ENCODE measurements at places on chromosomes 11 and 22.

- DNase-seq = no peak
Observed at GRCh38 chr22:41197038-41197972, 7.8 kb upstream of the L3MBTL2 start.

- DNase-seq = peak; percentile 87
Observed at GRCh38 chr11:41316751-41317150, 142.7 kb downstream of the LRRC4C start.

DNA sequence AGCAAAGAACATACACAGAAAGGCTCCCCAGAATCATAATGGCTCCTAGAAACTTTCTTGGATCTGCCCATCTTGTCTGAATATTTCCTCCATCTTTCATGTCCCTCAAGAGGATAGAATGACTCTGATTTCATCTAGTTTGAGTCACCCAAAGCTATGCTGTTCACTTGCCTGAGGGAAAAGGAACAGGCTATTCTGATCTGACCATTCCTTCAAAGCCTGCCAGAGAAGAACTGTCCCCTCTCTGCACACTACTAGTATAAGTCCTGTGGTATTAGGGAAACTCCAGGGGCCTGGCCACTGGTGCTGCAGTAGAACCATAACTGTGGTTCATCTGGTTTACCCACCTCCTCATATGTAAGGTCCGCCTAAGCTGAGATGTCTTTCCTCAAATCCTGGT, 2.4 kb upstream of the PATE1 start:
- no peak for DNase-seq

GRCh38 chr11:69037544-69037943, 11.2 kb upstream of the TPCN2 start:
- no peak for DNase-seq

GRCh38 chr11:10322830-10323792, 18.2 kb downstream of the ADM start:
- peak; percentile 84 for DNase-seq

DNA sequence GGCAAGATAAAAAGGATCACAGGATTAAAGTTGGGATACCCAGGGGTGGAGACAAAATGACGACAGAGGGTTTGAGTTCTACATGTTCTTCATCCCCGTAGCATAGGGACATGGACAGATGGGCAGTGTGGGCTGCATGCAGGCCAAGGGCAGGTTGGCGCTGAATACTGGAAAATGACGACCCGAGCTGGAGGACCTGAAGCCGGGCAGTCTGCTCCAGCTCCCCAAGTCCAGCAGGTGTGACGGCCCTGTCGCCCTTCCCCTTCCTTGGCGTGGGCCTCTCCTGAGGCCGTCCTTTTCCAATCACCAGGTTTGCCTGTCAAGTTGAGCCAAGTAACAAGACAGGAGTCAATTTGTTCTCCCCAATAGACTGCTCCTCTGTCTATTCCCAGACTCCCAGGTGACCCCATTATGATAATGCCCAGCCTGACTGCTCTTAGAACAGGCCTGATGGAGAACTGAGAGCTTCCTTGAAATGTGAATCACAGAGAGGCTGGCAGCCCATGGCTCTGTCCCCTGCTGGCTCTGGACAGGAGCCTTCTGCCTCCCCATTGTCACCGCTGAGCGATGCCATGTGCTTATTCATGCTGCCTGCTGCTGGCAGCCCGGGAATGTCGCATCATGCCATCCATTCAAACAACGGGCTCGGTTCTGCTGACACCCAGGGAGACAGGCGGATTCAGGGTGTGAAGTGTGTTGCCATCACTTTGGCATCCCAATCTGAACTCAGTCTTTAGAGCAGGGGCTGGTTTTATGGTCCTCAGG, 392.1 kb downstream of the NTM start:
- no peak for DNase-seq

All from renal cortical epithelial cell (primary cell).